ENCODE measurements at places on chromosomes 4 and X.

DNA sequence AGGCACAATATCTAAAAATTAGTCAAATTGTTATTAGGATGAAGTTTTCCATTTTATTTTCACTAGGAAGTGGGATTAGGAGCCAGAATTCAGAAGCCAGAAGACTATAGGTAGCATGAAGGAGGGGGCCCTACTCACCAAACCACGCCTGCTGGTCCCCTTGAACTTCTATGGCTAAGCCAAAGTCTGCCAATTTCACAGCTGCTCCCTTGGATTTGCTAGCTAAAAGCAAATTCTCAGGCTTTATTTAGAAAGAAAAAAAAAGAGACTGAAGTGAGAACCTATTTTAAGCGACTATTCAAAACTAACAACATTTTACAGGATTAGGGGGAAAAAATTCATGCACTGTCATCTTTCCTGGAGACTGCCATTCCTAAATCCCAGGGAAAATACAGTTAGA is 224.3 kb downstream of the CAMK2D start:
- DNase-seq = no peak

DNA sequence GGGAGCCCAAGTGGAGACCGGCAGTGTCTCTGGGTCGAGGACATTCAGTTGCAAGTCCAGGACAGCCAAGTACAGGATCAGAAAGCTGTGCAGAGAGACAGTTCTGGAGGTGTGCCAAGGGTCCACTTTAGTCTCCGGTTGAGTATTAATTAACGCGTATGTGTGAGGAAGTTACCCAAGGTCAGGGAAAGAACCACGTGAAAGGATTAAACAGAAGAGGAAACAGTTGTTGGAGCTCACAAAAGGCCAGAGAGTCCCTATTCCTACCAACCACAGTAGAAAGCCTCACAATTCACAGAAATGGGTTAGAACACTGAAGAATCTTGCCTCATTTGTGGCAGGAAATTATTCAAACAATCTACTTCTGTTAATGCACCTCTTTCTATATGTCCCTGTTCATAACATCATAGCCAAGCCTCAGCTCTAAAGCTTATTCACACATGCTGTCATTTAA is 17.9 kb upstream of the NSUN7 start:
- DNase-seq = no peak

DNA sequence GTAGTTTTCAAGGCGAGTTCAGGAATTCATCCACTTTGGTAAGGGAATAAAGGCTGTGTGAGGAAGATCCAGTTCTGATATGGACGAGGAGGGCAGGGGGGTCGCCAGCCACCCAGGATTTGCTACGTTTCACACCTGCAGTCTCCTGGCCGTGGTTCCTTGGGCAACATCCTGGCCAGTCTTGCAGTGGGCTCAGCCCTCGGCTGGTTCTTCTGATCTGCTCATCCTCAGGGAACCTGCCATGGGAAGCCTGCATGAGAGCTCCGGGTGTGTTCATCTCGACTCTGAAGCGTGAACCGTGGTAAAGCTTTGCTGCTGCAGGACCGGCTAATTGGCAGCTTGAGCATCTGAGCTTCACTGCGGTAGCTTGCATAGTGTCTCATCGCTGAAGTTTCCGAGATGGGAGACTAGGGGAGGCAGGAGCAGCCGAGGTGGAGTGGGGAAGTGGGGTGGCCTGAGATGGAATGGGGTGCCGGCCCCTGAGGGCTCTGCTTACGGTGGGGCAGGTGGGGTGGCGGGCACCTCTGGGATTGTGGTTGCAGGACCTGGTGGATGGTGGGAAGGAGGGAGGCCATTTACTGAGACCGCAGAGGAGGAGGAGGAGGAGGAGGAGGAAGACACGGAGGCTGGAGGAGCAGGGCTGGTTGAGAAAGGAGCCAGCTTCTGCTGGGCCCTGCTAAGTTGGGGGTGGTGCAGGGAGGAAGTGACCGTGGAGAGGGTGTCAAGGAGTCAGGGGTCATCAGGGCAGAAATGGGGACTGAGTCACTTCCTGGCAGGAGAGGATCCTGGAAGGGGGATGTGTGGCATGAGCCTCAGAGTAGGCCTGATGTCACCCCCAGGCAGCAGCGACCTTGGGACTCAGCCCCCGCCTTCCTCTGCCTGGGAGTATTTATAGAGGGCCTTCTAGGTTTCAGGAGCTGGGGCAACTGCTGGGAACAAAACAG is 213.1 kb upstream of the PSAPL1 start:
- no peak for DNase-seq

DNA sequence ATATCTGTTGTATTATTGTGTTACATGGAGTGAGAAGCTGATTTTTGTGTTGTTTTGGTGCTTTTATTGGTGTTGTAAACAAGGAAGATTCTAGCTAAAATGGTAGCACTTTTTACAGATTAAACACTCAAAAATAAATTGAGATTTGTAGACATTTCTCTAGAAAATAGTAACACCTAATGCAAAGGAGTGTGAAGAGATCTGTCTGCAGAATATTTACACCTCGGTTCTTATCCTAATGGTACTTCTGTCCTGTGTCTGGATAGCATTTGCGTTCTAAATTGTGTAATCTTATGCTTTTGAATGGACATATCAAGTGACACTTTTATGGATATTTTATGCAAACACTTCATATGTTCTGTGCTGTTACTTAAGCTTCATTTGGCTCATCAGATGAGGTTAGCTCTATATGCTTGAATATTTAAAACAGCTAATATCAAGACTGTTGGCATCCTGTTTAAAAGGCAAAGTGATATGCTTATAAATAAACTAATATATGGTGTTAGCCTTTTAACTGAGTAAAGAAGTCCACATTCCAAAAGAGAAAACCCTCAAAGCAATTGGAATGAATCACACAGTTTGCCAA is 6.0 kb downstream of the PCDH7 start:
- no peak for DNase-seq

GRCh38 chr4:2968381-2968780 is 5.0 kb downstream of the GRK4 start:
- no peak for DNase-seq

DNA sequence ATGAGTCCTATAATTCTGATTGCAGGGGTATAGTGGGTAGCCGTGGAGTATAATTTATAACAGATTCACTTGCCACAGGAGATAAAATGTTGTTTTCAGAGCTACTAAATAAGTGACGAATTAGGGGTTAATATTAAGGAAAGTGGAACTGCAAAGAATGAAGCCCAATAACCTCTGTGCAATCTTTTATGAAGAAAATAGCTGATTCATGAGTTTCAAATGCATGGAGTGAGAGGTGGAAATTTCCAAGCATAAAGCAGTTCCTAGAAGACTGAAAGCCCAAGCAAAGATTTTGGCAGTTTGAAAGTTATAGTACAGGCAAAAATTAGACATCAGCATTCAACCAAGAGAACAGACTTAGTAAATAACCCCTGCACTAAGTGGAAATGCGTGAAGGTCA is 1782.4 kb upstream of the PCDH10 start:
- DNase-seq = no peak

DNA sequence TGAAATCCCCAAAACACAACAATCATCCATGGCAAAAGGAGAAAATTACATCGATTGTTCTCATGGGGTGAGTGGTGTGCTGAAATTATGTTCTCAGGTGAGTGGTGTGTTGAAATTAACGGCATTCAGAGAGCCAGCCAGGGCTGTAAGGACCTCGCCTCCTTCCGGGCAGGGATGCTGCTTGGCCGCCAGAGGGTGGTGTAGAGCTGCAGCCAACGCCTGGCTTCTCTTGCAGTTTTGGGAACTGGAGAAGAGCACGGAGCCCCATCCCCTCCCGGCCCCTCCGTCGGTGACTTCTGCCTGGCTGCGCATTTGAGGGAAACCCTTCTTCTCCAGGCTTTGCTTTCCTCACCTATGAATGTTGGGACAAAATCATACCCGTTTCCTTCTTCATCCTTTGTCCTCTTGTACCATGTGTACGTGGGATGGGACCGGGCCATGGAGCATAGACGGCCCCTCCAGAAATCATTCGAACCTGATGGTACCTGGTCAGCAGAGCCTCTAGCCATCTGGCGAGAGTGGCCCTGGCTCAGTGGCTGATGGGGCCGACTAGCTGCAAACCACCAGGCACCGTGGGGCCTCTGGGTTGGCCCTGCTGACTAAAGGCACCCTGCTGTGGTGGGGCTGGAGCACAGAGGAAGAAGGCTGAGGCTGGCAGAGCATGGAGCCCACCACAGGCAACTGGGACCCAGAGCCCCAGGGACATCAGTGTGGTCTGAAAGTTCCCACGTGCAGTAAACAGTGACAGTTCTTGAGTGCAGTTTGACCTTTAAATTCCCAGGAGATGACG is 28.4 kb downstream of the TRMT44 start:
- peak; percentile 4 for DNase-seq

GRCh38 chr4:57091657-57092162 is 18.5 kb downstream of the IGFBP7 start:
- DNase-seq = no peak

GRCh38 chr4:181662383-181662782 is 580.8 kb upstream of the TENM3 start:
- DNase-seq = no peak

- no peak for DNase-seq
Observed at GRCh38 chr4:173507471-173508385, 22.3 kb downstream of the HAND2 start.

DNA sequence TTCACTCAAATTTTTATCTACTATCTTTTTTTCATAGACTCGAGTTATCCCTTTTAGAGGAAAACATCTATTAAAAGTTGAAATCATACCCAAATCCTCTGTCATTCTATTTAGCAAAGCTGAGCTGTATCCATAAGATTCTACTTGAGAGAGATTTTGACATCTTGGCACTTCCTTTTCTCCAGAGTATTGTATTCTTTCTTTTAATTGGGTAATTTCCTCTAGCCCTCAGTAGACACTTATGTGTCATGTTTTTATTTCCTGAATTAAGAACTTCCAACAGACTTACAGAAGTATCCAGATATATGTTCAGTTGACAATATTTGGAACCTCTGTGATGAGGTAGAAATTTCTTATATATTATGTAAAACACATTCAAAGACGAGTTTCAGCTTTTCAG is 201.6 kb upstream of the NR3C2 start:
- DNase-seq = no peak

DNA sequence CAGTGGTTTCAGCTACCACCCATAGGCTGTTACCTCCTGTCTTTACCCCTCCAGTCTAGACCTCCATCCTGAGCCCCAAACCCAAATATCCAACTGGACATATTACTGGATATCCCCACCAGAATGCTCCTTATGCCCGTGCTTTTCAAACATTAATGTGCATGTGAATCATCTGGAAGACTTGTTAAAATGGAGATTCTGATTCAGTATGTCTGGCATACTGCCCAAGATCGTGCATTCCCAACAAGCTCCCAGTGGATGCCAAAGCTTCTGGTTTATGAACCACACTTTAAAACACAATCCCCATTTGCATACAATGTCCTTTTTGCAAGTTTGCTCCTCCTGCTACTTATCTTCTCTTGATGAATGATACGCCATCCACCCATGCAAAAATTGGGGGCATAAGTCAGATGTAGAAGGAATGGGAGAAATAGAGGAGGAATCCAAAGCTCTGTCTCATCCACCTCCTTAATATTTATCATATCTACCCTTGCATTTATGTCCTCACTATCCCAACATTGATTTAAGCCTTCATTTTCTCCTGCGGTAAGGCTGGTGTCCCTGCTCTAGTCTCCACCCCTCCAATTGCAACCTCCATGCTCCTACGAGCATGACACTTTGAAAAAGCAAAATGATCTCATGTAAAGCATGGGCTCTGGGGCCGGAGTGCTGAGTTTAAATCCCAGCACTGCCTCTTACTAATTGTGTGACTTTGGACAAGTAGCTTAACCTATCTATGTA is 7.4 kb upstream of the PGRMC1 start:
- no peak for DNase-seq

GRCh38 chrX:54786967-54787366 is 11.1 kb downstream of the ITIH6 start:
- no peak for DNase-seq

GRCh38 chr4:37667197-37668100 is 18.7 kb downstream of the RELL1 start:
- DNase-seq = no peak

GRCh38 chr4:88599714-88600113 is 7.4 kb downstream of the HERC3 start:
- DNase-seq = no peak

- DNase-seq = no peak
Observed at GRCh38 chr4:179671609-179672008, 2229.4 kb upstream of the AGA start.

DNA sequence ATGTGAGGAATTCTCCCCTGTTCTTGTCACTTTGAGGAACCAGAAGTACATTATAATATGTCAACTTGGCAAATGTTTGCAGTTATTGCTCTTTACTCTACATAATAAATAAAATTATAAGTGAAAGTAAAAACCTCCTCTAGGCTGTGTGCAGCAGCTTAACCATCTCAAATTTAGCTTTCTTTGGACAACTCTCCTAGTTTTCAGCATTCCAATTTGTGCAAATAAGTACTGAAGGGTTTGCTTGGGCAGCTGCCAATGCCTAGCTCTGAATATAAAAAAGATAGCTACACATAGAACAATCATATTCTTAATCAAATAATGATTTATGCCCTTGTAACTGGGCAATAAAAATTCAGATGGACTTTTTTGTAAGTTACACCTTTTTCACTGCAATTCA is 82.5 kb downstream of the GASK1B start:
- no peak for DNase-seq

Data from effector CD8-positive, alpha-beta T cell (primary cell).